Globus pallidus (tissue), 1 donor: ENCODE measurements at places on chromosomes 5 and 9.

GRCh38 chr9:35697486-35697885 is 7.8 kb upstream of the TPM2 start:
- DNase-seq, result no peak

DNA sequence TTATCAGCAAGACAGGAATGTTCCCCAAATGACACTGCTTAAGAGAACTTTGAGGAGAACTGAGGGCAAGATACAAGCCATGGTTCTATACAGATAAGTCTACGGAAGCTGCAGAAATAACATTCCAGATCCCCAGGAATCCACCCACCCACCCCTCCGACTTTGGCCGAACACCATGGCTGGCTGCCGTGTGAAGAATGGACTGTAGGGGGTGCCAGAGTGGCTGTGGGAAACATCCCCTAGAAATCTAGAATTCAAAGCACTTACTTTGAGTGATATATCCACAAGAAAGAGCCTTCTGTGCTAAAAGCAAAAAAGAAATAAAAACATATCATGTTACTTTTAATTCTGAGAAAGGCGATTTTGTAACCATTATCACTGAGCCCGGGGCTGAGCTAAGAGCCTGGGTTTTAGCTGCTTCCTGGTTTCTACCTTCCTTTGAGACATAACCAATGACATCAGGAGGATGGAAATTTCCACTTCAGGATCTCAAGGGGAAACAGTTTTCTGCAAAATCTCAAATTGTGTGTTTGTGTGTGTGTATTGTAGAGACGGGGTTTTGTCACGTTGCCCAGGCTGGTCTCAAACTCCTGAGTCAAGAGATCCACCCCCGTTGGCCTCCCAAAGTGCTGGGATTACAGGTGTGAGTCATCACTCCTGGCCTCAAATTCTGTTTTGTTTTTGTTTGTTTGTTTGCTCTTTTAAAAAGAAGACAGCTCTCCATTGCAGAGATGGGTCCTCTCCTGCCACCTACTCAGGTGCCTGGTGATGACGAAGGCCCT is 36.4 kb downstream of the GGTA1 start:
- DNase-seq, result no peak

- DNase-seq, result no peak
Observed at GRCh38 chr5:119397518-119398380, 41.9 kb downstream of the TNFAIP8 start.

GRCh38 chr9:32969270-32969669 is 32.2 kb downstream of the APTX start:
- no peak for DNase-seq

GRCh38 chr5:82331557-82331956 is 53.4 kb upstream of the RPS23 start:
- DNase-seq, result no peak

DNA sequence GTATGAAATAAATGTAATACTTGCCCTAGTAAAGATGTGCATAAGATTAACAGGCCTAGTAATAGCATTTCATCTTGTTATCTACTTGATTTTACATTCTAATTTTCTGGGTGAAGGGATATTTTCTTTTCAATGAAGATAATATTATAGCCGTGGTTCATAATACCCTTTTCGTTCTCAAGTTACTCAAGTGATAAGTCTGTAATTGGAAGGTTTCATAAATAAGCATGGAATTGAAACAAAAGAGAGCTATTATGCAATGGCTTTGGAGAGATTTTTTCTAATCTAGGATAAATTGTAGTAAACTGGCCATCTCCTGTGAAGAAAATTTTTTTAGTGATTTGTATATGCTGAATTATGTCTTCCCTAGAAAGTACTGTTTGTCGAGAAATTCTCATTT is 19.0 kb downstream of the NAA35 start:
- no peak for DNase-seq

DNA sequence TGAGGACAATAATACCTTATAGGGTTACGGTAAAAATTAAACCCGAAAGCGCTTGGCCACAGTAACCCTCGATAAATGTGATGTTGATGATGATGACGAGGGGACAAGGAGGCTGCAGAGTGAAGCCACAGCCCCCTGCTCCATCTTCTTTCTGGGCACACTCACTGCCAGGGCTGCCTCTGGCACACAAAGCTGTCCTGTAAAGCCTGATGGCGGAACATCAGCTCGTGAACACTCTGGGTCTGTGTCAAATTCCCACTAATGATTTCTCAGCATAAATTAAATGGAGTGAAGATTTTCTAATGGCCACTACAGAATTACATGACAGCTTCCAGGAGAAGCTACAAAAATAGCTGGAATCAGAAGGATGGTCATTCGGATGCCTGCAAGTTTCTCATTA is 142.2 kb downstream of the TTLL11 start:
- no peak for DNase-seq

DNA sequence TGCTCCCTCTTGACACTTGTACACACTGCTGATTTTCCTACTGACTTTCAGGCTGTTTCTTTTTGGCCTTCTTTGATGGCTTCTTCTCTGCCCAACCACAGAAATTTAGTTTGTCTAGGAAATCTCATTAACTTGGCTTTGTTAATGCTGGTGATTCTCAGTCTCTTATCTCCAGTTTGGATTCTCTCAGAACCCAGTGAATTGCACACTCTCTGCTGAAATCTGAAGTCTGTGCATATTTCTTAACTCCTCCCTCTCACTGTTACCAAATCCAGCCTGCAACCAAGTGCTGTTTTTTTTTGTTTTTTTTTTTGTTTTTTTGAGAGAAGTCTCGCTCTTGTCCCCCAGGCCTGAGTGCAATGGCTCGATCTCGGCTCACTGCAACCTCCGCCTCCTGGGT is 117.2 kb downstream of the CDC42SE2 start:
- no peak for DNase-seq

- no peak for DNase-seq
Observed at GRCh38 chr5:62212648-62213047, 93.4 kb upstream of the KIF2A start.

GRCh38 chr5:170292179-170293104 is 5.1 kb downstream of the LCP2 start:
- DNase-seq, result no peak

DNA sequence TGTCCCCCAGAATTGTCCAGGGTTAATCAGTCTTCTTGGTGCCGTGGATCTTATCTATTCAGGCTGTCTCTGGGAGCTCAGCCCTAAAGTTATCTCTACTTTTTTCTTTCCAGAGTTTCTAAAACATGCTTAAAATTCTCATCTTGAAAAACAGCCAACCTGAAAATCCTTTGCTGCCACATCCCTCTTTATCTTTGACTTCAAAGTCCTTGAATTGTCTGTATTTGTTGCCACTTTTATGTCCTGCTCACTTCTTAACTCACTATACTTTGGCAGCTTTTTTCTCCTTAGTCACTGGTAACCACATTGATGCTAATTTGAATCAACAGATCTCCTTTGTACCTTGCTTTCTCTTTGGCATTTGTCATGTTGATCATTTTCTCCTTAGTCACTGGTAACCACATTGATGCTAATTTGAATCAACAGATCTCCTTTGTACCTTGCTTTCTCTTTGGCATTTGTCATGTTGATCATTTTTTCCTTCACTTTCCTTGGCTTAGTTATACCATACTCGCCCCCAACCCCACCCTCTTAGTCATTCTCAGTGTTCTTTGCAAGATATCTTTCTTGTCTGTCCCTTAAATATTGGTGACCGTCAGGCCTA is 8.5 kb downstream of the DMXL1 start:
- DNase-seq, result no peak

DNA sequence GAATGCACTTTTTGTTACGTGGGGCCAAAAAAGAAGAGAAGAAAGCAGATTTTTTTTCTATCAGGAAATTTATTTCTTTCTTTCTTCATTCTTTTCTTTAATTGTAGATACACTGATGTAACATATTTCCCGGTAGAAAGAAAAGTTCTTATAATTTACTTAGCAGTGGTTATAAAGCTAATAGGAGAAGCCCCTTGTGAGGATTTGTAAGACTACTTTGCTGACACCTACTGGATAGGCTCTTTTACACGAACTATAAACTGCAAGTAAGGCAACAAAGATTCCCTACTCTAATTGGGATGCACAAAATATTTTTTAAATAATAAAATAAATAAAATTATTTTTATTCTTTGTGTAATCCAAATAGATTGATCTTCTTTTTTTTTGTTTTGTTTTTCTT is 284.4 kb downstream of the DNAH5 start:
- DNase-seq, result no peak

DNA sequence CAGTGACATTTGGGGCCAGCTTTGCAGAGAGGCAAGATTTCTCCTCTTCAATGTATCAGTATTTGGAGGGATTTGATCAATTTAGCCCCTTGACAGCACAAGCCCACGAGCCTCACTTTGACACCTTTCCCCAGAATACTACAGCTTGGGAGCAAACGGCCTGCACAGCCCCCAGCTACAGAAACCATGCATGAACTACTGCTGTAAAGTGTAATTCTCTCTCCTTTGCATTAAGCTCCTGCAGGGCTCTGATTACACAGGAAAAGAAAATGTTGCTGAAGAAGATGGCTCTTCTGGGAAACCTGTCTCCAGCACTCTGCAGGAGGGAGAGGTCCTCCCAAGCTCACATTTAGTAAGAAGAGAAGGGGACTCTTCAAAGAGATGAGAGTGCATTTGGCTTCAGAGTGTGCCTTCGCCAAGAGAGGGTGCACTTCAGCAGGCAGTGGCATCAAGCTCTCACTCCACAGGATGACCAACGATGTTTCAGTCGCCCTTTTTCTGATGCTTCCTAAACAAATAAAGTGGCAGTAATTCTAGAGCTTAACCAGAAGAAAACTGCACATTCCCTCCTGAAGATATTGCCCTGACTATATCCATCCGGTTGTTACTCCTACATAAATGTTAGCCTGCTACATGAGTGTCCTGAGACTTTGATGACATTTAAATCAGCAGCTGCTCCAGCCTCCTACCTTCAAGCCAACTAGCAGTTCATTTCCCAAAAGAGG is 272.2 kb downstream of the AUH start:
- DNase-seq, result peak; percentile 24

- DNase-seq, result no peak
Observed at GRCh38 chr5:1175801-1176472, 25.5 kb upstream of the SLC6A19 start.

DNA sequence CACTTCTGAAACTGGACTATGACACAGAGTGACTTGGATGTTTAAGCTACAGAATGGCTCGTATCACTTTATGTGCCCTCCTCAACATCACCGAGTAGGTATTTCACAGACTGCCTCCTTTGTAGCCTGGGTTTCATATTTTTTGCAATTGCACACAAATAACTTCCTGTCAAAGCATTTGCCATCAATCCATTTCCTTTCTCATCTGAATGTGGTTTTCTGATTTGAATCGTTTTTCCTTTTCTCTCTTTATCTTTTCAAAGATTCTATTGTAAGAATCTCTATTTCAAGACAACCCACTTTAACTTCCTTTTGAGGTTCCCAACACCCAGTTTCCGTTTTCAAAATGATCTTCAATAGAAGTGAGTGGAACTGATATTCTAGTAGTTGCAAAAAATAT is 563.8 kb upstream of the ARRDC3 start:
- no peak for DNase-seq

- DNase-seq, result peak; percentile 26
Observed at GRCh38 chr5:17436350-17436749, 61.7 kb upstream of the TAF11L2 start.

DNA sequence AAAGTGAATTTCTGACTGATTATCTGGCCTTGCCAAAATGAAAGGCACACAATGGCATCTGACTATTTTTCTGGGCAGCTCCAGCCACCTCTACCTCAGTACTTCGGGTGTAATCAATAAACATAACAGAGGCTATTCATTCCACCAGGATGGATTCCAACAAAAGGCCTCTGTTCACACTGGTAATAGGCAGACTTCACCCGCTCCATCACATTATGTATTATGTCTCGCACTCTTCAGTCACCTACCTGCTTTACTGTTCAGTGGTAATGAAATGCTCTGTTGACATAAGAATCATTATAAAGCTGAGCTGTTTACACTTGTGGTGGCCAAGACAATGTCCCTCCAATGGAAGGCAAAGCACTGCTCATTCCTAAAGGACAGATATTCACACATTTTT is 1333.7 kb upstream of the WWC1 start:
- no peak for DNase-seq

DNA sequence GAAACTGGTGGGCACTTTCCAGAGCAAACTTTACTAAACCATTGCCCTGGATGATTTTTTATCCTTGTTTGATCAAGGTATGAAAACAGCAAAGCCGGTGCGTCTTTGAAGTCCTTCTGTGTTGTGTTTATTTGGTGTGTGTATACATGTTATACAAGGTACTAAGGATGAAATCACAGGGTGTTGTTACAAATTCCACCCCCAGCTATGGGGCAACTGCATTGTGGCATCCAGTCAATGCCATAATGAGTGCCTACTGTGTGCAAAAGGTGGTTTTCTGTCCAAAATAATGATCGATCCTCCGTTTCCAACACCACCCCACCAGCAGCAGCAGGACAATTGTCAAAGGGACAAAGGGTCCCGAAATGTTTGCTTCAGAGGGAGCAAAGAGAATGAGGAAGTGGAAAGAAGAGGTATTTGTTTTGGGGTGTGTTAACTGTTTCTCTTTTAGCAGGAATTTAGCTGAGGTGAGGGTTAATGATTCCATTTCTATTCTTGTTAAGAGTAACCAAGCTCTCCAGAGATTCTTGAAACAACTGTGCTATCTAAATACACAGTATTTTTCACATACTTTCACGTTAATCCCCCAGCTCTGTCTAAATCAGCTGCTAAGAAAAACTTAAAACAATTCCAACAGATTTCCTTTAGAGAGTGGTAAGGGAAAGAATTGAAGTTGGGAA is 568.7 kb upstream of the KLF4 start:
- no peak for DNase-seq

DNA sequence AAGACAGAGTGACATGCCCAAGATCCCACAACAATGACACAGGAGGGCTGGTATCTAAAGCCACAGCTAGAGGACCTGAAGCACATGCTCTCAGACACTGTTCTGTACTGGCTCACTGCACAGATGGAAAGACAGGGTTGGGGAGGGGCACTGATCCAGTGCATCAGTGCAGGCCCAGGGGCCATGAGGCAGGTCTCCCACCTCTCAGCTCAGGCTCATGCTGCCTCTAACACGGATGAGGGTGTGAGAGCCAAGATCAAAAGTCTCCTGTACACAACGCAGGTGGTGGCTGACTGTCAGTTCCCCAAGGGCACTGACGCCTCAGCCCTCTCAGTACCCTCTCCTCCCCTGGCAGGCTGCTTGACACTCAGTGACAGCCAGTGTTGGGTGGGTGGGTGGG is 10.9 kb downstream of the RAPGEF1 start:
- DNase-seq, result no peak

DNA sequence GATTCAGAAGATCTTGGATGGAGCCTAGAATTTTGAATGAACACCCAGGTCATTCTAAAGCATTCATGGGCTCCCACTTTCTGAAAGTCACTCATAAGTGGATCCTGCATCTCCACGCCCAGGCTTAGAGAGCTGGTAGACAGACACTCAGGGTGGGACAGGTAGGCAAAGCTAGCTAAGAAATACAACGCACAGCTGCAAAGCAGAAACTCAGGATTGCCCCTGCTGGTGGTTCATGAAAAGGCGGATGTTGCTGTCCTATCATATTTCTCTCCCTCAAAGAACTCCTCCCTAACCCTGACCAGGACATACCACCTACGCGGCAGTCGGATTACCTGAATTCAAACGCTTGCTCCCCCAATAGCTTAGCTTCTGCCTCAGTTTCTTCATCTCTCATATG is 226.5 kb downstream of the GLIS3 start:
- no peak for DNase-seq
